ENCODE measurements at places on chromosomes 7 and 10.

DNA sequence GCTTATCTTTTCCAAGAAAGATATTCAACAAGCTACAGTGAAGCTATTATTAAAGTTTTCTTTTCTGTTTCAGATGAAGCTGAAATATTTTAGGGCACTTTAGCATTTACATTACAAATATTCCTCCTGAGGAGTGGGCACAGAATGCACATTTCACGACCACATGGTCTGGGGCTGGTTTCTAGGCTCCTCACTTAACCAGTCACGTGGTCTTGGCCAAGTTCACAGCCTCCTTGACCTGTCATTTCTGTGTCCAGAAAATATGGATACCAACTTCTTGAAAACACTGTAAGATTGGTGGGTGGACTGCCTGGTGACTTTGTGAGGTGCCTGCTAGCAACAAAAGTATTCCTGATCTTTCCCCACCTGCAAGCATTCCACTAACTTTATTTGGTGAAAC lies 70.9 kb downstream of the FAM171A1 start:
- no peak for DNase-seq

DNA sequence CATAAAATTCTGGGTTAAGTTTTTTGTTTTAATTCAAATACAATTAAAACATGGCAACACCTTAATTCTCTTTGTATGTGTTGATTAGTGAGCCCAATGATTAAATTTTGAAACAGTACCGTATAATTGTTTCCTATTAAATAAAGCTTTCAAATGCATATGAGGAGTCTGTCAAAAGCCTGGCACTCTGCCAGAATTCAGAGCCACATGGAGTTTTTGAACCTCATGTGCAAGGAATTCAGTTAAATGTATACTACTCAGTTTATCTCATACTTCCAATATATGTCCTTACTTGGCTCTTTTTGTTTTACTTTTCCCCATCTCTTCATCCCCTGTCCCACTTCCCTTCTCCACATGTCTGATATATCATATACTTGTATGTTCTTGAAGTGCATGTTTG lies 165.6 kb upstream of the FAM3C start:
- no peak for DNase-seq

- no peak for DNase-seq
These were observed 11.0 kb downstream of the MPP7 start for GRCh38 chr10:28291881-28292297.

DNA sequence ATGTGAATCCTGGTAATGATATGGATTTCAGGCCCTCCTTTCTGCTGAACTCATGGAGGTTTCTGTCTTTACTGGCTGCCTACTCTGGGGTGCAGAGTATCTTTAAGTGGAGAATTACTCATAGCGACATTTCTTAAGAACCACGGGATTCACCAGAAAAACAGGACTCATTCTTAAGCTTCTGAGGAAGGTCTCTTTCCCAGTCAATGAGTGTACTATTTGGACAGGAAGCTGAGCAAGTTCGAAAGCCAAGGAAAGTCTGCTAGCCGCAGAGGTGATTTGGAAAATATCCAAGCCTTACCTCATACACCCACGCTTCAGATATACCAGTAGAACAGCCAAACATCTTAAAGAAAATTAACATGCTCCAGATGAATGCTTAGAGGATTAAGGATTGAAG lies 377.6 kb upstream of the MYO3A start:
- no peak for DNase-seq

DNA sequence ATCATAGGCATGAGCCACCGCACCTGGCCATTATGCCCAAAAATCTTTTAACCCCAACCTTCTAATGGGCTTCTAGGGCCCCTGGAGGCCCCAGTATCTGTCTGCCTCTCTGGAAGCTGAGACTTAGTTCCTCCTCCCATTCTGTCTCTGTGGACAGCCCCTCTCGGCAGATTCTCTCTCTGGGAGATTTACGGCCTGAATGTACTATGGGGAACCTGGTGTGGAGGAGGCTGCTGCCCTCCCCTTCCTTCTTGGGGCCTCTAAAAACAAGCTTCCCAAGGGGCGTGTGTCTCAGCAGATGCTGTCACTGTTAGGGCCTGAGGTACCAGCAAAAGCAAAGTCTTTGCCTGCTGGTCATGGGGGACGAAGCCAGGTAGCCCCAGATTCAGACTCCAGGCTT lies 35.8 kb upstream of the PRKAR1B start:
- DNase-seq, result no peak

GRCh38 chr7:3154881-3155494 lies 111.3 kb upstream of the CARD11 start:
- peak; percentile 33 for DNase-seq

GRCh38 chr7:143263266-143264195 lies at the start of gene GSTK1:
Gene GSTK1 (plus strand): TSS chr7:143263441. CDS start chr7:143263514, 73 bp downstream.
- DNase-seq, result peak; percentile 79

DNA sequence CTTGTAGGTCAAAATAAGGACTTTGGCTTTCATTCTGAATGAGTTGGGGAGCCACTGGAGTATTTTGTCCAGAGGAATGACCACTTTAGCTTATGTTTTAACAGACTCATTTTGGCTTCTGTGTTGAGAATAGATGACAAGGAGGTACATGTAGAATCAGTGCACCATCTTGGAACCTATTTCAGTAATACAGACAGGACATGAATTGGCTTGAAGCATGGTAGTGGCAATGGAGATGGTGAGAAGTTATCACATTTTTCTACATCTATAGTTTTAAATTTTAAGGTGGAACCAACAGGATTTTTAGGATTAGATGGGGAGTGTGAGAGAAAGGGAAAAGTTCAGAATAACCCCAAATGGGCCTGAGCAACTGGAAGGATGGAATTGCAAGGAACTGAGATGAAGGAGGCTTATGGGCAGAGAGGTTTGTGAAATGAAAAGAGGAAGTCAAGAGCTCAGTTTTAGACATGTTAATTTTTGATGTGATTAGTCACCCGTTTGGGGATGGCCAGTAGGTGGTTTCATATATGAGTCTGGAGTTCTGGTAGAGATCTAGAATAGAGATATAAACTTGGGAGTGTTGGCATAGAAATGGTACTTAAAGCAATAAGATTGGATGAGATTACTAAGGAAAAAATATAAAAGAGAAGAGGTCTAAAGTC lies 89.2 kb upstream of the JAZF1 start:
- no peak for DNase-seq

All from activated effector memory CD4-positive, alpha-beta T cell treated with Interleukin-2 at 50 U/mL for 16 hours (primary cell).